ENCODE measurements at places on chromosomes 7 and 10.

DNA sequence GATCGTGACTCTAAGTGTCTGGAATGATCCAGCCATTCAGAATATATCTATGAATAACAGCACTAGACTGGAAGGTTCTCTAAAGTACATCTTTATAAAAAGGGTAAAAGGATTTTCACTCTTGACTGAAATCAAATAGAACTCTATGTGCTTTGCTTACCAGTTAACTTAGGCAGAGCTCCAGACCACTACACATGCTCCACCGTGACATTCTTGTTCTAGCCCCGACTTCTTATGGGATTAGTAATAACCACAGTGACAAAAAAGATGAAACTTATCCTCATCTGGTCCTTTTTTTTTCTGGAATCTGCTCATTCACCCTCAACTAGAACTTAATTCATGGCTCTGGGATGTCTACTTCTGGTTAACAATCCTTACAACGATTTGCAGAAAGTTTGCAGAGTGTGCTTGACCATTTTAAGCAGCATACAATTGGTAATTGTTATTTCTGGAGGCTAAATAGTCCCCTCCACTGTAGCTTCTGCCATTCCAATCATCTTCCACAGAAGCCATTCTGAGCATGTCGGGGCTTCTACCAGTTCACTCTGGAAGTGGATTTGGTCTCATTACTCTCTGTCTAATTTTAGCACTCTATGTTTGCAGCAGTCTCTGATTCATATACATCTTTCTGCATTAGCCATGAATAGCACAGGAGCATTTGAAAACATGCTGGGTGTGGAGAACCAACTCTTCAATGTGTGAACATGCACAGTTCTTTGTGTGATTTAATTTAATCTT, 163.7 kb upstream of the CDC14C start:
- DNase-seq, result no peak

DNA sequence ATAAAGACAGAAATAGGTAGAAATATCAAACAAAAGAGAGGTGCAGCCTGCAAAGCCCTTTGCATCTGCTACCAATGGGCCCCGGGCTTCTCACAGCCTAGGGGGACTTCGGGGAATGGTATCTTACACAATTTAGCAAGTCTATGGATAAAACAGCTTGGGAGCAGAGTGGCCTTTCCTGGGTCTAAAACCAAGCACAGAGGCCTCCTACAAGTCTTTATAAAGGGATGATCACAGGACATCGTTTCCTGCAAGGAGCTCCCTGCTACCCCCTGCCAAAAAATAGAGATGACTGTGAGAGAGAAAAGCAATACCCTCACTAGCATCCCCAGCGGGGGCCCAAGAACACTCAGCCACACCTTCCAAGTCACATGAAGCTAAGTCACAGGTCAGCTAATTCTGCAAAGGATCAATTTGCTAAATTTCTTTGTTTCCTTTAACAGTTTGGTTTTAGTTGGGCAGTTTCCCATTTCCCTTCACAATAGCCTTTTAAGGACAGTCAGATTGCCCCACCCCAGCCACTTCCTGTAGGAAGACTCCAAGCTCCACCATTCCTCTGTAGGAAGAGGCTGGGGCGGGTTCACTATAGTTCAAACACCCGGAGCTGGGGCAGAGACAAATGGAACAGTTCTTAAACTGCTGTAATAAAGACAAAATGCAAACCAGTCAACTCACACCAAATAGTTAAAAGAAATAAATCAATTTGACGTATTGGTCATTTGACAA, 105.5 kb downstream of the SLIT1 start:
- no peak for DNase-seq

- no peak for DNase-seq
Observed at GRCh38 chr10:27660268-27660667, 85.4 kb downstream of the MKX start.

DNA sequence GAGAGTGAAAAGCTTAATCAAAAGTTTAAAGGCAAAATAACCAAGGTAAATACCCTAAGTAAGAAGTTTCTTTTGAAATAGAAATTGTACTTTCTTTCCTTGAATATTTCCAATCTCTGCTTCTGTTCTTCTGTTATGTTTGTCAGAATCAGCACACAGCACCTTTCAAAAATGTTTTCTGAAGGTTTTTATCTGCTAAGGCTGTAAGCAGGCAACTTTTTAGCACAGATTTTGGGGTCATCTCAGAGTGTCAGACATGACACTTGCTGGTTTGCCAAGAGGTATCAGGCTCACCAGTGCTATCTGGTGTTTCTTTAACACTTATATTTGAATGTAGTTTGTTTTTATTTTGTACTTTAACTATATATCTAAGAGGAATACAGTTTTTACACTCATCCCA, 94.2 kb downstream of the CDK6 start:
- no peak for DNase-seq

- DNase-seq, result no peak
Observed at GRCh38 chr7:154204046-154204445, 151.8 kb downstream of the DPP6 start.

DNA sequence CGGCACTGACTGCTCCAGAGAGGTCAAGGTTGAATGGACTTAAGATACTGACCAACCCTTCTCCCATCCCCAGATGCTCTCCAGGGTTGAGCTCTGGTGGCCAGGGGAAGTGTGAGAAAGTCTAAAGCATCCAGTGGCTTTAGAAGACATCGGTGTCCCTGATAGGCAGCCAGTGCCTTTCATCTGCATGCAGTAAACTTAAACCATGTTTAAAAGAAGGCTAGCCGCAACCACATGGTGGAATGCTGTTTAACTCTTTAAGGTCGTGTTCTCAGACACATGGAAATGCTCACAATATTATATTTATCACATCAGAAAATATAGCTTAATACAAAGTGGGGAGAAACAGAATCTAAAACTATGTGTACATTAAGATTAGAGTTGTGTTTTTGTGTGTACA, 137.0 kb downstream of the CNNM2 start:
- DNase-seq, result no peak

DNA sequence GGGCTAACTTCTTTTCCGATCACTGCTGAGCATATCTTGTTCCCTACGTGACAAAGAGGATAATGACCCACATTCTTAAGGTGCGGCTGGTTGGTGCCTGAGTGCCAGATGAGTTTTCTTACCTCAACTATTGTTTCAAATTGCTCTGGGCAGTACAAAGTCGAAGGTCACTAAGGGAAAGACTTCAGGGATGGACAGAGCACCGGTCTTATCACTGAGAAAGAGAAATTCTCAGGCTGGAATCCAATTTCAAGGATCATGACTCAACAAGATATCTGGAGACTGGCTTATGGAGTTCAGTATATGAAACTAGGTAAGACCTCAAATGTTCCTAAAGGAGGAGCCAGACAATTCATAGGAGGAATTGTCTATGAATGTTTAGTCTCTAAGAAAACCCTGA, 780.3 kb downstream of the SUGCT start:
- DNase-seq, result no peak

- DNase-seq, result no peak
Observed at GRCh38 chr10:93482145-93482834, at the start of gene MYOF. MYOF (minus strand) TSS chr10:93482334; CDS start chr10:93482194, 140 bp downstream.
